ENCODE measurements at places on chromosomes 6 and 20.

- no peak for DNase-seq
Measured at GRCh38 chr6:125370343-125370742, 68.6 kb upstream of the HDDC2 start.

- no peak for DNase-seq
Measured at GRCh38 chr6:21582651-21583050, 10.9 kb upstream of the SOX4 start.

DNA sequence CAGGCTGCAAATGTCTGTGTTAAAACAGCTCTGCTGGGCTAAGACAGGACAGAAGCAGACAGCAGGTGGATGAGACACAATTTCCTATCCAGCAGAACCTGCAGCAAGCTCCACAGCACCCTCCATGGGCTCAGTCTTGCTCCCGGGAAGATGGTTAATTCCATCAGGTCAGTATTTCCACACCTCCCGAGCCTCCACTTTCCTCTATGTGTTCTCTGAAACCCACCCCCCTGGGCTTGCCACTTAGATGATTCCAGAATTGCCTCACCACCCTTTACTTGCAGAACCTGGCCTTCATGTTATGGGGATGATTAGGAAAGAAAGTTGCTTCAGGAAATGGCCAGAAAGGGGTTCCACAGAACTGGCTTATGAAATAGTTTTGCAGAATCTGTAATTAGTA, 43.8 kb downstream of the ERMARD start:
- no peak for DNase-seq

- no peak for DNase-seq
Measured at GRCh38 chr6:117311310-117311709, 46.0 kb downstream of the VGLL2 start.

- DNase-seq, result no peak
Measured at GRCh38 chr6:68252632-68253031, 382.4 kb upstream of the ADGRB3 start.

DNA sequence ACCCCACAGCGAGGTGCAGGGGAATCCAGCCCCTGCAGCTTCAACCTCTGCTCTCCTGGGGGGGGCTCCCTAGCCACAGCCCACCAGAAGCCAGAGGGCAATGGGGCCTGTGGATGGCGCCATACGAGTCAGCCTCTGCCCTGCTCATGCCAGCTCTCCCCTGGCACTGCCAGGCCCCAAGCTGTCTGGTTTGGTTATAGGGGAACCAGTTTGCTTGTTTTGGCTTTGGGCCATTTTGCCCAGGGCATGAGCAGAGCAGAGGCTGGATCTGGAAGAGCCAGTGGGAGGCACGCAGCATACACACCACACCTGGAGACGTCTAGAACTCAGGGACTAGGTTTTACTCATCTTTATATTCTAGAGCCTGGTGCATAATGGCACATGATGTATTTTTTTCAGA, 66.7 kb upstream of the SLC22A16 start:
- no peak for DNase-seq

DNA sequence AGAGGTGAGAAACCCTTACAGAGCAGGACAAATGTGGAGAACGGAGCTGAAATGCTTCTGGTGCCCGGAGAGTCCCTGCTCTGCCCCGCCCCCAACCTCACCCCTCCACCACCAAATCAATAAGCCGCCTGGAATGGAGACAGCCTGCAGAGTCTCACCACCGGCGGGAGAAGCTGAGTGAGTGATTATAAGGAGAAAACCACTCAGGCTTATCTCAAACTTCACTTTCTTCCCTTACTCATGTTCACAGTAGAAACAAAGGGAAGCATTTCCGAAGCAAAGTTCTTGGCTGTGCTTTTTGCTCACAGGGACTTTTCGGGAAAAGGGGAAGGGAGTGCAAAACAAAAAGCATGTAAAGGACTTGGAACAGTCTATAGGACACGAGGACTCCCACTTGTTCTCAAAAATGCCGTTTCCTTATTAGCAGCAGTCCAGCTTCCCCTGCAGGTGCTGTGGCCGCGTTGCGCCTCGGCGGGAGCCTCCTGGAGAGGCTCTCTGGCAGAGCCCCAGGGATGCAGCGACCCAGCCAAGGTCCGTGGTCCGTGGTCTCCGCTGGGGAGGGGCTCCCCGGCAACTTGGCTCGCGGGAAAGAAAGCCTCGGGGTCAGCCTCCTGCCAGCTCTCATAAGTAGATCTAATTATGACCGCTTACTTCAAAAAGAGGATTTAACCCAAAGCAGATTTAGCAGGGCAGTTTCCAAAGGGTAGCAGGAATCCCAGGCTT, 64.8 kb upstream of the TMEM30A start:
- DNase-seq, result no peak

DNA sequence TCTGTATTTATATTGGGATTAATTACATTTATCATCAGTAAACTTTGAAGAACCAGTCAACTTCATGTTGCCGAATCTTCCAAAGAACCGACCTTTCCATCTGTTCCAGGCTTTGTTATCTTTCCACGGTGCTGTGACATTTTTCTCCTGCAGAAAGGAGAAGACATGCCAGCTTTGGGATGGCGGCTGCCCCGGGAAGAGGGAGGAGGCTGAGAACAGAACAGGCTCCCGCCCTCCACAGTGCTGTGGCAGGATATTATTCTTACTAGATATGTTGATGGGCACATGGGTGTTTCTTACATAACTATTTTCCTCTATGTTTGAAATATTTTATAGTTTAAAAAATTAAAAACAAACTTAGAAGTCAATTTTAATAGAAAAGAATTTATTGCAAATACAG, 44.9 kb downstream of the GINS1 start:
- DNase-seq, result no peak

- DNase-seq, result no peak
Measured at GRCh38 chr20:18609741-18610140, 21.9 kb downstream of the DTD1 start.

- DNase-seq, result no peak
Measured at GRCh38 chr6:25709761-25710160, 44.8 kb upstream of the SLC17A4 start.

GRCh38 chr6:138659998-138660397, 113.6 kb upstream of the CCDC28A start:
- no peak for DNase-seq
